ENCODE measurements at places on chromosomes 13 and 19.
A peak's percentile ranks its signal among the peaks of the same experiment; 100 is the strongest.

GRCh38 chr13:53782488-53782961, 753.9 kb downstream of the OLFM4 start:
- DNase-seq = no peak

GRCh38 chr13:65937251-65937650, 1292.9 kb downstream of the PCDH9 start:
- DNase-seq = no peak

DNA sequence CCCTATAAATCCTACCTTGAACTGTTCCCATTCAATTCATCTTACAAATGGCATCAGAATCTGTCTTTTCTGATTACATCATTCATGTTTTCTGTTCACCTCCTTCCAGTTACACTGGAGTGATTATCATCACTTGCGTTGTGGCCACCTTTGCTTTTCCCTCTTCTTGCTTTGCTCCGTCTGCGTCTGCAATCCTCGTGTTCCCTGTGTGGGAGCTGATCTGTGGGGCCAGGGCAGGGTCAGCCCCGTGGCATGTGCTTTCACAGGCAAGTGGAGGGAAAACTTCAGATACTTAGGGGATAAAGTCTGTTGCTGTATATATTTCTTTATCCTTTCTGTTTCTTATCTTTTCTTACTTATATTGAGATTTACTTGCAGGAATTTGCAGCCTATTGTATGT, 277.7 kb downstream of the SLC7A1 start:
- DNase-seq = no peak

GRCh38 chr19:30870876-30871275, 478.4 kb downstream of the TSHZ3 start:
- DNase-seq = no peak

- DNase-seq = no peak
Observed at GRCh38 chr19:45866400-45867176, 2.5 kb downstream of the FOXA3 start.

DNA sequence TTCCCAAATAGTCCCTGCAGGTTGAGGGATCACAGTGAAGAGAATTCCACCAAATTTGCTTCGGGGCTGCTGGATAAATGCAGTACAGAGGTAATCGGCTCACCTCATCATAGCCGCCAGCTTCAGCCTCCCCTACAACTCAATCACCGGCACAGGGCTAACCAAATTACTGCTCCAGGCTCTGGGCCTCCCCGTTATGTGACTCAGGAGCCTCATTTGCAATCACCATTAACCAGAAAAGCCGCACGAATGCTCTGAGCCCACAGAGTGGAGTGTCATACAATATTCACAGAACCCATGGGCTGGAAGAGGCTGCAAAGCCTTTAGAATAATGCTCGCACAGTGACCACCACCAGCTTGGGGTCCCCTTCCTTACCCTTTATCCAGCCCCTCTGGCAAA, 4.9 kb downstream of the SIAH3 start:
- DNase-seq = no peak

DNA sequence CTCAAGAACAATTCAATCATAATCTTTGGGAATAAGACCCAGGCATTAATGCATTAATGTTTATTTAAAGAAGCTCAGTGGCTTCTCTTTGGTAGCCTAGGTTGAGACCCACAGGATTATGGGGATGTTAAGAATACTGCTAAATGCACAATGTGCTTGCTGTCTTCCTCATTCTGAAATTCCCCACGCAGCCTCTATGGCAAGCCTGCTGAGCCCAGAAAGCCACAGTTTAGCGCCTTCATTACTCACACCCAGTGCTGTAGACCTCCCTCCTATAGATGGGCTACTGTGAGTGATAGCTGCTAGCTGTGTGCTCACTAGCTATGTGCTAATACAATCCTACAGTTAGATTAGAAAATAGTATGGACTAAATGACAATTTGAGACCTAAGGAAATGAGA, 90.6 kb downstream of the TNFSF13B start:
- DNase-seq = no peak

- no peak for DNase-seq
Observed at GRCh38 chr13:97961340-97961739, 7.9 kb downstream of the IPO5 start.

DNA sequence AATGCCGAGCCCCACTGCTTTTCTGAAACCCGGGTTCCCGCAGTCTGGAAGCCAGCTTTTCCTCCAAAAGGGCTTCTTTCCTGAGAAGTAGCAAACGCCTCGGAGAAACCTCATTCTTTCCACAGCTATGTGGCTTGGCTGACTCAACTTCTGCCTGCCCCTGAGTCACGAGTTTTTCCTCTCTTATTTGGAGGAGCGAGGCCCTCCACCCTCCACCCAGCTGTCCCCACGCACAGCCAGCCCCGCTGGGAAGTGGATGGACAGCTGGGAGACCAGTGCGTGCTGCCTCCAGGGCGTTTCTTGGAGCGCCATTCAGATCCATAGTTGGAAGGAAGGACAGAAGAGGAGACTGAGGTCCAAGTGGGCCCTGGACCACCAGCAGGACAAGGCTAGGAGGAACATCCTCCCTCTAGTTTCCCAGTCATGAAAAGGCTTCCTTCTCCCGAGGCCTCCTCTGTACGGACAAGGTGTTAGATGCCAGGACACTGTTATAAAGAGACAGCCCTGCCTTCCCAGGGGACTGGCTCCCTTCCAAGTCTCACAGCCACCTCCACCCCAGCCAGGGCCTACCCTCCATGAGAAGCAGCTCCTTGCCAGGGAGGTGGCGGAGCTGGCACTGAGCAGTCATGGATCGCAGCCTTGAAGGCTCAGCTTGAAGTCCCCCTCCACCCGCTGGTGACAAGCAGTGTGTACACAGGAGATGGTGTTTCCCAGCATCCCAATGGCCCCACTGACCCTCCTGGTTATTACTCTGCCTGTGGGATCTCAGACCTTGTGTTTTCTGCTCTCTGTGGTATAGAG, 2.5 kb upstream of the PLEKHF1 start:
- no peak for DNase-seq

GRCh38 chr19:51398096-51398704, 7.8 kb upstream of the C19orf84 start:
- DNase-seq = no peak

DNA sequence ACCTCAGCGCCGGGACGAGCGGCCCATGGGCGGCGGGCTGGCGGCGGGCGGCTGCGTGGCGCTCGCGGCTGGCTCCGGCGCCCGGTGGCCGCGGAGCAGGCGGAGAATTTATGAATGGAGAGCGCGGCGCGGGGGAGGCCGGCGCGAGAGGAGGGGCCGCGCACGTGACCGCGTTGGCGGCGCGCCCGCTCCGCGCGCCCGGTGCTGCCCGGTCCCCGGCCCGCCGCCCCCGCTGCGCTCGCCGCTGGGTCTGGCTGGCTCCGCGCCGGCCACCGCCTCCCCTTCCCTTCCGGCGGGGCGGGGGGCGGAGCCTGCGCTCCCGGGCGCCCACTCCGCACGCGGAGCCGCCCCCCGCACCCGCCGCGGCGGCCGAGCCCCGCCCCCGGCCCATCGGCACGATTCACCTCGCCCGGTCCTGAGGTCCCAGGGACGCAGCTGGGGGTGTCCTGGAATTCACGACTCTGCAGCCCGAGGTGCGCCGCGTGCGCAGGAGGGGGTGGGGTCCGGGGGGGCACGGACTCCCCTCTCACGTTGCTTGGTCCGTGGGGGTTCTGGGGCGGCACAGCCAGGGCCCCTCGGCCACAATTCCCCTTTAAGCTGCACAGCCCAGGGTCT, at the start of gene CBARP:
Gene CBARP, minus strand, starts transcription at position 252 of the 615 bp plus-strand sequence. CDS start 1,905 bp downstream, outside the sequence.
- peak; percentile 57 for DNase-seq

- no peak for DNase-seq
Observed at GRCh38 chr19:53910170-53910518, 1.1 kb downstream of the CACNG7 start.

GRCh38 chr13:98365302-98365701, 188.2 kb upstream of the RNF113B start:
- no peak for DNase-seq

DNA sequence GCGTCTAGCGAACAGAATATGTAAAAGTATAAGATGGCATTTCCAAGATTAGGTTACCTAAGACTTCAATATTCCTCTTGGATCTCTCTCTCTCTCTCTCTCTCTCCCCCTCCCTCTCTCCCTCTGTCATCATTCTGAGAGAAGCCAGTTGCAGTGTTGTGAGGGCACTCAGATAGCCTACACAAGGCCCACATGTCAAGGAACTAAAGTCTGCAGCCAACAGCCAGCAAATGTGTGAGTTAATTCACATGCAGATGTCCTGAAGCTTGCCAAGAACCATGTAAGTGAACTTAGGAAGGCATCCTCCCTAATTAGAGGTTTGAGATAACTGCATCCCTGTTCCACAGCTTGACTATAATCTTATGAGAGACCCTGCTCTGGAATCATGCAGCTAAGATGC, 822.9 kb upstream of the PRR20A start:
- no peak for DNase-seq

- no peak for DNase-seq
Observed at GRCh38 chr19:48795685-48796070, 15.2 kb downstream of the BCAT2 start.
